ENCODE measurements at places on chromosomes 2 and 18. TPM values are rescaled to one million over a fixed set of nuclear protein-coding genes. Genes with fewer than 3 reads are reported as not detected.
A peak's percentile ranks its signal among the peaks of the same experiment; 100 is the strongest.

DNA sequence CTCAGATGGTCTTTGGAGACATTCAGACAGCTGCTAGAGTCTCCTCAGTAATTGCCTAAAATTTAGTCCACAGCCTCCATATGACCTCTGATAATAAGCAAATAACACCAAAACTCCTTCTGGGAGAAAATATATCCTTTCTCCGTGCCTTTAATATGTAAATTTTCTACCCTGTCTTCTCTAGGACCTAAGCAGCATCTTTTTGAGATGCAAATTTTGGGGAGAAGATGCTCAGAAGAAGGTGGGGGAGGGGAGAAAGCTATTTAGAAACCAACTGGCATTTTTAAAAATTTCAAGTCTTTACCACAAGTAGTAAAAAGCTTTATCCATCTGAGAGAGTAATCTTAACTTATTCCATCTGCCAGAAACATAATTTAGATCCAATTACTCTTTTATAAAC lies 120.4 kb upstream of the MSH6 start:
- no peaks in the 10 kb centered on the region for H3K36me3 ChIP-seq
- no peak overlapping the region for H3K4me3 ChIP-seq
- no peak for DNase-seq
- H3K27ac ChIP-seq: no peak overlapping the region
- peaks cover 4% of the 10 kb centered on the region for H3K4me1 ChIP-seq
- H3K27me3 ChIP-seq: no peaks in the 10 kb centered on the region

DNA sequence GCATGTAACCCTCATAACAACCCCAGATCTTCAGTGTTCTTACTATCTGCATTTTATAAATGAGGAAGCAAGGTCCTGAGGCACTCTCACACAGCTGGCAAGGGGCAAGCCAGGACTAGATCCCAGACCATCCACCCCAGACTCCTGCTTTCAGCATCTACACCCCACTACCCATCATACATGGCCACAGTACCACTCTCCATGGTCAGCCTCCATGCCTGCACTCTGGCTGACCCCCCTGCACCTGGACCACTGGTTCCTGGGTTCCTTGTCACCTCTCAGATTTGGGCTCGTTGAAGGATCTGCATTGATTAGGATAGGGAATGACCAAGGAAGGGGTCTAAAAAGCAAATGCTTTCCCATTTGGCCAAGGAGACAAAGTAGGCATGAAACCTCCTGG lies 36.0 kb upstream of the TEX51 start:
- no peaks in the 10 kb centered on the region for H3K36me3 ChIP-seq
- no peaks in the 10 kb centered on the region for H3K4me1 ChIP-seq
- H3K27me3 ChIP-seq: no peaks in the 10 kb centered on the region
- H3K27ac ChIP-seq: no peak overlapping the region

DNA sequence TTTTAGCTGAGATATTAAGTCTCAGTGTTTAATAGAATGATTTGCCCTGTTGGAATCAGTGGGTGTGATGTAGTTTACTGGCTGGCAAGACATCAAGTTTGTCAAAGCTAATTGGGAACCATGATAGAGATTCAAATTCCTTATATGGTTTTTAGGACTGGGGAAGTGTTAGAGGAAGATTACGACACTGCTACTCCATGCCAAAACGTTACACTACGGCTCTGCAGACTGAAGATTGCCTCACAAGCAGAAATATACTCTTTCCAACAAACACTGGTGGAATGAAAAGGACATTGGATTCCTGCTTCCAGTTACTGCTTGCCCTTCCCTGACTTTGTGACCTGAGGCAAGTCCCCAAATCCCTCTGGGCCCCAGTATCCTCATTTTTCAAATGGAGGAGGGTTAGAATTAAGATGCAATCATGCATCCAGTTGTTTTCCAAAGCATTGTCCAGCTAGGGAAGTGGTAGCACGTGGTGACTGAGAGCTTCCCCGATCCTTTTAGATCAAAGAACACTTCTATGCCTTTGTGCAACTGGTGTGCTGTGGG lies 147.6 kb downstream of the CDC42EP3 start:
- H3K4me3 ChIP-seq: peak overlapping the region; percentile 21
- H3K36me3 ChIP-seq: no peaks in the 10 kb centered on the region
- peak; percentile 12 for DNase-seq

GRCh38 chr2:208033701-208034502 lies 8.6 kb upstream of the PLEKHM3 start:
- no peak overlapping the region for H3K4me3 ChIP-seq
- no peaks in the 10 kb centered on the region for H3K4me1 ChIP-seq
- no peaks in the 10 kb centered on the region for H3K36me3 ChIP-seq
- H3K27me3 ChIP-seq: no peaks in the 10 kb centered on the region

- no peaks in the 10 kb centered on the region for H3K27me3 ChIP-seq
- no peak overlapping the region for H3K27ac ChIP-seq
- no peaks in the 10 kb centered on the region for H3K4me1 ChIP-seq
- DNase-seq: no peak
Measured at GRCh38 chr2:226151157-226151556, 648.5 kb downstream of the IRS1 start.

GRCh38 chr2:135863233-135863632 lies 13.0 kb downstream of the MCM6 start:
- no peak overlapping the region for H3K4me3 ChIP-seq
- no peak overlapping the region for H3K27ac ChIP-seq
- H3K4me1 ChIP-seq: peaks cover 7% of the 10 kb centered on the region
- H3K36me3 ChIP-seq: peaks cover 34% of the 10 kb centered on the region

- no peaks in the 10 kb centered on the region for H3K4me1 ChIP-seq
- H3K27ac ChIP-seq: no peak overlapping the region
- no peaks in the 10 kb centered on the region for H3K27me3 ChIP-seq
Measured at GRCh38 chr2:201574766-201575165, 68.5 kb downstream of the TMEM237 start.

The HAAO gene
- total RNA-seq: 25.3 TPM

The DSC2 gene
- total RNA-seq: 2.7 TPM

The ZAP70 gene
- 3.4 TPM for total RNA-seq

The MRPL44 gene
- 22.7 TPM for total RNA-seq

The ACYP2 gene
- total RNA-seq: 26.7 TPM
